ENCODE measurements at places on chromosomes 2 and 18.

DNA sequence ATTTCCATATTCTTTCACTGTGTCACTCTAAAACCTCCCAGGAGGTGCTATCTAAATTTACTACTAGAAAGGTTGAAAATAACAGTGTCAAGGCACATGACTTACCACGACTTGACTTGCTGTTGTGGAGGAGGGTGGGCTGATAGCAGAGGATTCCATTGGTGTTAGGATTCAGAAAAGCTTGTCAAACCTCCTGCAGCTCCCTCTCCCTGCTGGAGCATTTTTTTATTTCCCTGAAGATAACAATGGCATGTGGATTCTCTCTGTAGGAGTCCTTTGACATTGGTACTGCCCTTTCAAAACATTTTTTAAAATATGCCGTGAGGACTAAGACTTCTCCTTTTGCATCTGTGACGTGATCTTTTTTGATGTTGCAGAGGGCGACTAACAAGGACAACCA, 696.9 kb upstream of the GYPC start:
- no peak for DNase-seq

DNA sequence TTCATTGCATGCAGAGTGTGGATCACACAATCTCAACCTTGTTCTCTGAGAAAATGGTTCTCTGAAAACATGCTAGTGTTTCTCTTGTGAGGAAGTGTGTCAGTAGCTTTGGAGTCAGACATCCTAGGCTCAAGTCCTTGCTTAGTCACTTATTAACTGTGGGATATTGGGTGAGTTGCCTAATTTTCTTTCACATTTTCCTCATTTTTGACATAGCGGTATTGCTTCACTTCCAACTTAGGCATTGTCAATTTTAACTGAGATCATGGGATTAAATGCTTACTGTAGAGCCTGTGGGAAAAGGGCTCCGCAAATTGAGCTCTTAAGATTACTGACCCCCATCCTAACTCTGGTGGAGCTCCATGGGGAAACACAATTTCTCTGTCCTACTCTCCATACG, 622.2 kb downstream of the CNTNAP5 start:
- no peak for DNase-seq

DNA sequence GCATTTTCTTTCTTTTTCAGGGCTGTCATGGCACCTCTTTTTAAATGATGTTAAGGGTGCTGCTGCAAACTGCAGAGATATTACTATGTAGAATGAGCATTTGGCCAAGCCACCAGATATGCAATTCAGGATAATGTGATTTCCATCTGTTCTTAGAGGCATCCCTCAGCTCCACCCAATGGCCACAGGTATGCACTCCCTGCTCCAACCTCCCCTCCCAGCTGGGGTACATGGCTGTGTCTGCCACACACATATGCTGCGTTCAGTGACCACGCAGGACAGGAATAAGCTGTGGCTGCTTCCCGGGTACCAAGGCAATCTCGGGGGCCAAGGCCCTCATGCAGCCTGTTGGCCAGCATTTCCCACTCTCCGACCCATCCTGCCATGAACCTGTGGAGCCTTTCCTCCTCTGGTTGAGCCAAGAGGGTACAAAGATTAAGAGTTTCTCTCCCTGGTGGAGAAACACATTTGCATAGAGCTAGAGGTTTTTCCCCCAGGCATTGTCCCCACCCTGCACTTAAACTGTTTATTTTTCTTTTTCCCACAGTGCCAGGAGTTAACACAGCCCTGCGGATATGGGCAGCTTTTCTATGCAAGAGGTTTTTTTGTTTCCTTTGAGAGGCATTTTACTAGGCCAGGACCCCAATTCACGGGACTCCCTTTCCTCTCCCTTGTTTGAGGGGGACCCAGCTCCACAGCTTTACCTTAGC, 147.0 kb downstream of the GCA start:
- no peak for DNase-seq

GRCh38 chr2:72137498-72138010, 10.1 kb downstream of the CYP26B1 start:
- DNase-seq: peak; percentile 76

- DNase-seq: peak; percentile 81
Observed at GRCh38 chr18:2914185-2914880, 67.5 kb downstream of the EMILIN2 start.

DNA sequence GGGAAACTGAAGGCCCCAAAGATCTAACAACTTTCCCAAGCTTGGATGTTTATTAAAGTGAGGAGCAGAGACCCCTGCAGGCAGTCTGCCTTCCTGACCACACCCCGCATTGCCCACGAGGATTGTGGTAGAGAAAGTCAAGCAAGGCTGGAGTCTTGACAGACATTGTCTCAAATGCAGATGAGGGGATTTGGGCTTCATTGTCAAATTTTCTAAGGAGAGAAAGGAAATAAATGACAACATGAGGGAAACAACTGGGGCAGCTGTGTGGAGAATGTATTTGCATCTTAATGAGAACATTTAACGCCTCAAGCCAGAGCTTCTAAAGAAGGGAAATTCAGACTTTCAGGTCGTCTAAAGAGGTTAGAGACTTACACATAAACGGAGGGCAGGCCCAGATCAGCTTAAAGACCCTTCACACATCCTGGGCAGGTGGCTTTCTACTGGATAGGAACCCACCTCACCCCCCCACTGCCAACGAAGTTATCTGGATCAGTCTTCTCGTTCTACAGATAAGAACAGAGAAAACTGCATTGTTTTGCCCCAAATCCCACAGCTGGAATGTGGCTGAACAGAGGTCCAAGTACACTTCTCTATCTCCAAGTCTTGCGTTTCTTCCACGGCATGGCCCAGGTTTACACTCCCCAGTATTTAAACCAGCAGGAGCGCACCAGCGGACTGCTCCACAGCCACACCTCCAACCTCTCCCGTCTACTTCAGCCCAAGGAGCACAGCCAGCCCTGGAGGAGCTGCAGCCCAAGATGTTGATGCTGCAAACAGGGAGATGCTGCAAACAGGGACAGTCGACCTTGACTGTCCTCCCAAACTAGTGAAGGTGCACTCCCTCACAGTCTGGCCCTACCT, 16.2 kb upstream of the SCG2 start:
- no peak for DNase-seq

DNA sequence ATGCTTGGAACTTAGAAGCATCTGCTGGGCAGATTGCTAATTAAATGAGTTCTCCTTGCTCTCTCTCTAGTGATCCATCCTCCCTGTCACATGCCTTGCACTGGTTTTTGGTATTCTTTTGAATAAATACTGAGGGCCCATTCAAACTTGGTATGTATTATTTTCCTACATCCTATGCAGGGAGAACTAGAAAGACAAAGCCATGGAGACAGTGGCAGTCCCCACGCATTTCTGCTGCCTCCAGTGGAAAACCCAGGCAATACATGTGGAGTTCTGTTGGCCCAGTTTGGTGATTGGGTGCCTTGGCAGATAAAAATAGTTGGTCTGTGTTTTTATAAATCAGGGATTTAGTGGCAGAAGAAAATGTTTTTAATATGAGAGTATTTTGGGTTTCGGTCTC, 68.7 kb downstream of the DIS3L2 start:
- no peak for DNase-seq

DNA sequence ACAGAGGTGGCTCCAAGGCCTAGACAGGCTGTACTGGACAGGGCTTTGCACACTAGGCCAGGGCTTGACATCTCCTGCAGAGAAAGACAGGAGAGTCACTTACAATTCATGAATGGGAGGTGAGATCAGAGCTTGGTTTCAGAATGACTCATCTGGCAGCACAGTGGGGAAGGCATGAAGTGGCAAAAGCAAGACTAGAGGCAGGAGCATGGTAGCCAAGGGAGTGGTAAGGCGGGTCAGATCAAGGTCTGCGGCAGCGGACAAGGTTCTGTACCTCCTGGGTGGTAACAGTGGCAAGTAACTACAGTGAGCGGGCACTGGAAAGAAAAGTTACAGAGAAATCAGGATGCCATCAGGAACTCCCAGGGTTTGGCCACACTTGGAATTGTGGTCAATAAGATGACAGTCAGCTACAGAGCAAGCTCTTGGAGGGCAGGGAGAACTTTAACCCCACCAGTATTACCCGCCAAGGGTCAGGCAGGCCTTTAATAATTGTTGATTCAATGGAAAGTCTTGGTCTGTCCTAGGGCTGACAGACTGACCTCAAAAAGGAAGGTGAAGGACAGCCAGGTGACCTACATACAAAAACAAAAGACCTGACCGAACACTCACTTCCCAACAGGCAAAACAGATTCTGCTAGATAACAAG, 5.7 kb downstream of the MCFD2 start:
- DNase-seq: no peak

DNA sequence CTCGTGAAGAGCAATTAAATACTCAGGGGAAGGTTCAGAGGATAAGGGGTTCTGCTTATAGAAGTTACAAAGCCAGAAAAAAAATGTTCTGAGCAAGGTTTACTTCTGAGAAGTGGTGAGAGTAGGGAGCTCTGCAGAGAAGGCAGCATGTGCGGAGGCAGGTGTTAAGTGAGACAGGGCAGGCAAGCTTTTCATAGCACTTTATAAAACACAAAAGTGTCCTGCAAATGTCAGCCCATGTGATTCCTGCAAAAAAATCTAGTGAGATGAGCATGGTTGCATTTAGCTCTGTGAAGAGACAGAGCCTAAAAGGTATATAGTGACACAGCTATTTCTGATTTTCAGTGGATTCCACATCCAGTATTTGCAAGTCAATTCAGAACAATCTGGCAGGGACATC, 223.8 kb upstream of the SYT4 start:
- DNase-seq: no peak

- DNase-seq: no peak
Observed at GRCh38 chr2:208156439-208156838, 7.0 kb downstream of the CRYGA start.

GRCh38 chr18:6521803-6522418, 107.2 kb upstream of the L3MBTL4 start:
- no peak for DNase-seq

- DNase-seq: no peak
Observed at GRCh38 chr18:9082711-9083510, 19.6 kb upstream of the NDUFV2 start.

GRCh38 chr2:176080540-176081375, 3.0 kb downstream of the EVX2 start:
- DNase-seq: peak; percentile 65

DNA sequence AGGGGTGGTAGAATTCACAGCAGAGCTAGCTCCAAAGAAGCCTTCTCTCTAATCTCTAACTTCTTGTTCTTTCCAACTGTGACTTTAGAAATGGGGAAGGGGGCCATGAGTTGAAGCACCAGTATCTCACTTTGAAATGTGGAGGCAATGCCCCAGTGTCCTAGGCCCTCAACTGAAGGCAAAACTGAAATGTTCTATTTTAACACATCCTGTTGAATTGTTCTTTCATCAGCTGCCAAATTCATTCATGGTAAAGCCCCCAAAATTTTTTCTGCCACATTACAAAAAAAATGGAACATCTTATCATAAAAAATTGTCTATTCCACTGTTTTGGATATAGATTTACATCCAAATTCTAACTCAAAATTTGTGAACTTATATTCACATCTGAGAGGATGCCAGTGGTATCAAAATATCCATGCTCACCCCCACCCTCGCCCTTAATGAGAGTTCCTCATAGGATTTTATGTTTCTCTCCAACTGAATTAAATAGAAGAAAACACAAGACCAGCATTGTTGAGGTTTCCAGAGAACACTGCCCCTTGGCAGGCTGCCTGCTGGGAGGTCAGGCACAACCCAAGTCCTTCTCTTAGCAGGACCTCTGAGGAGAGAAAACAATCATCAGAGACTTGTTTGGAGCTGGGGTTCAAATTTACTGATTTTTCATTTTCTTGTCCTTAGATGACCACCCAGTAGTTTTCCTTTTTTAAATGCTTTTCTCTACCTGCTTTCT, 147.4 kb upstream of the PGAP1 start:
- no peak for DNase-seq

GRCh38 chr2:1605102-1606045, 138.9 kb downstream of the PXDN start:
- peak; percentile 67 for DNase-seq

GRCh38 chr18:72542984-72543356, 1.2 kb downstream of the CBLN2 start:
- DNase-seq: no peak

DNA sequence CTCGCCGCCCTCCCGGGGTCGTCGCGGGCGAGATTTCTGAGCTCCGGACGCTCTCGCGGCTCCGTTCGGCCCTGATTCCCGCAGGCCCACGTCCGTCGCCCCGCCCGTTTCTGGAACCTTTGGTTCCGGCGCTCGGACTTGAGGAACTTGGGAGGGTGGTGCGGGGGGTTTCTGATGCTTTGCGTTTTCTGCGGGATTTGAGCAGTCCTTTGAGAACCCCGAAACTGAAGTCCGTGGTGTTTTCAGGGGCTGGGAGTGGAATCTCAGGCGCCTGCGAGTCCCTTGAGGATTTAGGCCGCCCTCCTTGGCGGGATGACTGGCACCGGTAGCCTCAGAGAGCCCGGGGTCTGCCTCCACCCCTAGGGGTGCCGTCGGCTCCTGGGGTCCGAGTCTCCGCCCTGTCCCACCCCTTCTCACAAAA, 336 bp downstream of the THNSL2 start:
- peak; percentile 75 for DNase-seq

GRCh38 chr2:25524507-25524906, 148.9 kb downstream of the DTNB start:
- DNase-seq: no peak

DNA sequence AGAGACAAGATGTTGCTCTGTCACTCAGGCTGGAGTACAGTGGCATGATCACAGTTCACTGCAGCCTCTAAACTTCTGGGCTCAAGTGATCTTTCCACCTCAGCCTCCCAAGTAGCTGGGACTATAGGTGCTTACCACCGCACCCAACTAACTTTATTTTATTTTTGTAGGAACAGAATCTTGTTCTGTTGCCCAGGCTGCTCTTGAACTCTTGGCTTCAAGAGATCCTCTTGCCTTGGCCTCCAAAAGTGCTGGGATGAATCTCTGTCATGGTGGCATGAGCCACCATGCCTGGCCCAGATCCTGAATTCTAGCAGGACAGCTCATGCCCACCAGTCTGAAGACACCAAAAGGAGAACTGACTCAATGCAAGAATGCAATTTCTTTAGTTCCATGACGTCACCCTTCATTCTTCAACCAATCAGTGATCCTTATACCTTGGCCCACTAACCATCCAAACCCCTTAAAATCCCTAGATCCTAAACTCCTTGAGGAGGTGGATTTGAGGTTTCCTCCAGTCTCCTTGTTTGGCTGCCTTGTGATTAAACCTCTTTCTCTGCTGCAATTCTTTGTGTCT, 25.6 kb upstream of the CXXC1 start:
- no peak for DNase-seq

GRCh38 chr2:228094377-228094921, 87.0 kb downstream of the SPHKAP start:
- DNase-seq: no peak

- DNase-seq: no peak
Observed at GRCh38 chr2:8509621-8510020, 172.2 kb upstream of the ID2 start.

GRCh38 chr2:23605236-23605635, 220.3 kb downstream of the KLHL29 start:
- DNase-seq: no peak

GRCh38 chr2:134943540-134943939, 24.9 kb downstream of the CCNT2 start:
- no peak for DNase-seq

- DNase-seq: no peak
Observed at GRCh38 chr2:69529480-69529879, 92.2 kb upstream of the NFU1 start.
